ENCODE measurements at places on chromosomes 5 and 9. TPM values are rescaled to one million over a fixed set of nuclear protein-coding genes. Genes with fewer than 3 reads are reported as not detected.

The NR5A1 gene
- 0.12 TPM for total RNA-seq

The C9orf50 gene
- total RNA-seq = 1.8 TPM

The ADAMTS2 gene
- 8.8 TPM for total RNA-seq

The CARTPT gene
- not detected for total RNA-seq

The C9orf72 gene
- 13.2 TPM for total RNA-seq

The PAEP gene
- total RNA-seq = not detected

The OLFML2A gene
- 10.7 TPM for total RNA-seq

The PSMD5 gene
- 20.7 TPM for total RNA-seq

The AK8 gene
- total RNA-seq = 0.83 TPM

The SPINK7 gene
- total RNA-seq = not detected
